ENCODE measurements at places on chromosomes 2 and 18. TPM values are rescaled to one million over a fixed set of nuclear protein-coding genes. Genes with fewer than 3 reads are reported as not detected.

The AOX1 gene
- polyA plus RNA-seq, result 3.4 TPM

The SERPINB10 gene
- polyA plus RNA-seq, result 0.31 TPM

The ZSWIM2 gene
- not detected for polyA plus RNA-seq

The ALPI gene
- not detected for polyA plus RNA-seq

The HTRA2 gene
- 33.0 TPM for polyA plus RNA-seq

The NEB gene
- polyA plus RNA-seq, result 6.4 TPM

The AMER3 gene
- 0.09 TPM for polyA plus RNA-seq

The SPEG gene
- 35.0 TPM for polyA plus RNA-seq

The EDAR gene
- 7.2 TPM for polyA plus RNA-seq

The REG1B gene
- polyA plus RNA-seq, result not detected

The MAPRE3 gene
- polyA plus RNA-seq, result 13.6 TPM

The RAPGEF4 gene
- 10.3 TPM for polyA plus RNA-seq

The TUBA3E gene
- polyA plus RNA-seq, result 0.31 TPM

The EIF2AK3 gene
- polyA plus RNA-seq, result 29.8 TPM

The UGT1A3 gene
- polyA plus RNA-seq, result not detected

The TCF7L1 gene
- 72.8 TPM for polyA plus RNA-seq

The MGAT4A gene
- polyA plus RNA-seq, result 21.5 TPM

The GKN1 gene
- polyA plus RNA-seq, result not detected

The IL1R1 gene
- polyA plus RNA-seq, result 144 TPM

The FTCDNL1 gene
- 0.18 TPM for polyA plus RNA-seq

Data from right lung (tissue), 10 donors.